Bronchial epithelial cell (primary cell): ENCODE measurements at places on chromosomes 2 and 18. TPM values are rescaled to one million over a fixed set of nuclear protein-coding genes. Genes with fewer than 3 reads are reported as not detected.

DIPK1C gene
- total RNA-seq: not detected in 2 replicates

DOK6 gene
- total RNA-seq: not detected in 2 replicates

MROH2A gene
- not detected in 2 replicates for total RNA-seq

C2orf80 gene
- not detected in 2 replicates for total RNA-seq

TGFA gene
- 85.3 and 111 TPM in 2 replicates for total RNA-seq

SKOR2 gene
- not detected in 2 replicates for total RNA-seq

SSB gene
- total RNA-seq: 62.7 and 72.7 TPM in 2 replicates

CYTIP gene
- not detected in 2 replicates for total RNA-seq

STK11IP gene
- total RNA-seq: 11.3 and 16.9 TPM in 2 replicates

UGT1A6 gene
- total RNA-seq: 12.9 and 43.0 TPM in 2 replicates

SLC8A1 gene
- total RNA-seq: 3.7 and 4.6 TPM in 2 replicates
